Midbrain (tissue), 1 donor: ENCODE measurements at places on chromosomes 11 and 22.

- DNase-seq: peak; percentile 9
These were observed 34.1 kb downstream of the LINC01488 start for GRCh38 chr11:69515271-69516245.

GRCh38 chr22:47411006-47411405 is 648.6 kb downstream of the TBC1D22A start:
- no peak for DNase-seq

DNA sequence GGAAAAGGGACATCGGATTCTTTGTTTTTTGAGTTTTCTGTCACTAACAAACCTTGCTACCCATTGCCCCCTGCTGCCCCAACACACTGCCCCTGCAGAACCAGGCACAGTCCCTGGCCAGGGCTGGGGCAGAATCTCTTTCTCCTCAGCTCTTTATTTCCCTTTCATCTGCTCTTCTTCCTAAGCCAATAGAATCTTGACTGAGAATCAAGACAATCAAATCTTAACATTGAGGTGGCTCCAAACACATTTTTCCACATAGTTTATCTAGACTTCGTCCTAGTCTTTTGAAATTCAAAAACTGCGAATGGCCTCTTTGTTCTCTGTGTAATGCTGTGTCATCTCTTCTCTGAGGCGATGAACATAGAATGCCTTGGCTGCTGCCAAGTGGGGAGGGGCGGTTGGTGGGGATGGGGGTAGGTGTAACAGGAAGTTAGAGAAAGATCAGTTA is 16.1 kb upstream of the NTM start:
- DNase-seq: peak; percentile 47

GRCh38 chr22:40310768-40311120 is 35.6 kb upstream of the ADSL start:
- DNase-seq: no peak

DNA sequence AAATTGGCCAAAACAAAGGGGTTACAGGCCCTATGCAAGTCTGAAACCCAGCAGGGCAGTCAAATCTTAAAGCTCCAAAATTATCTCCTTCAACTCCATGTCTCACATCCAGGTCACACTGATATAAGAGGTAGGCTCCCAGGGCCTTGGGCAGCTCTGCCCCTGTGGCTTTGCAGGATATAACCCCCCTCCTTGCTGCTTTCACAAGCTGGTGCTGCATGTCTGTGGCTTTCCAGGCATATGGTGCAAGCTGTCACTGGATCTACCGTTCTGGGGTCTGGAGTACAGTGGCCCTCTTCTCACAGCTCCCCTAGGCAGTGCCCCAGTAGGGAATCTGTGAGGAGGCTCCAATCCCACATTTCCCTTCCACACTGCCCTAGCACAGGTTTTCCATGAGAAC is 519.6 kb downstream of the ETS1 start:
- DNase-seq: no peak

DNA sequence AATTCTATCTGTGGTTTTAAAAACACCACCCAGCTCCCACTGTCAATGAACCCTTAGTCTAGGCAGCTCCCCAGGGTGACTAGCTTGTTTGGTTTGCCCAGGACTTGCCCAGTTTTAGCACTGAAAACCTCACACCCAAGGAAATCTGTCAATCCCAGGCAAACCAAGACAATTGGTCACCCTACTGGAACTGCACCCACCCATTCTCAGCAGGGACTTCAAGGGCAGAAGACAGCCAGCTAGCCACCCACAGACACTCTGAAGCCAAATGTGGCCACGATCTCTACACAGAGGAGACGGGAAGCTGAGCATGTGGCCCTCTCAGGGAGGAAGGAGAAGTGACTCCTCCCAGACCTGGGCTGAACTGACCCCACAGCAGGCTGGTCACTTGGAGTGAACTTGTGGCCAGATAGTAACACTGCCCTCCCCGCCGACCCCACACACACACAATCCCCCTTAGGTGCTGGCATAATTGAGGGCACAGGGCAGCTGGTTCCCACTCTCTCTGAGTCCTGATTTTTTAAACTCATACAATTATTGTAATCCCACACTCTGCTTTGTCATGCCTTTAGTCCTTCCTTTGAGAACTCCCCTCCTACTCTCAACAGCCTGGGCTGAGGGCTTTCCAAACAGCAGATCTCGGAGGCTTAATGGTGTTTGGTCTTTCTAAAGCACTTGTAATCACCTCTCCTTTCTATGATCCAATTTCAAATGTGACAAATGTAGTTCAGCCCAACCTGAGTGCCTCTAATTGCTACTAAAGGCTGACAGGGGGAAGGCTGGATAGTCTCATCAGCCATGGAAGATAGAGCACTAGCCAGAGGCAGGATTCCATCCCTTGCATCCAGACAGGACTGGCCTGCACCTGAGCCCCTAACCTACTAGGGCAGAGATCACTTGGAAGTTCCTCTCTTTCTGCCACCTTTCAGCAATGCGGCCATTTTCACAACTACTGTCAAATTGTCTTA is 74.7 kb upstream of the DRD2 start:
- no peak for DNase-seq
